Ureter (tissue), 1 donor: ENCODE measurements at places on chromosomes 6 and 20.

GRCh38 chr6:142443532-142443931 lies 141.7 kb downstream of the ADGRG6 start:
- no peak for DNase-seq

DNA sequence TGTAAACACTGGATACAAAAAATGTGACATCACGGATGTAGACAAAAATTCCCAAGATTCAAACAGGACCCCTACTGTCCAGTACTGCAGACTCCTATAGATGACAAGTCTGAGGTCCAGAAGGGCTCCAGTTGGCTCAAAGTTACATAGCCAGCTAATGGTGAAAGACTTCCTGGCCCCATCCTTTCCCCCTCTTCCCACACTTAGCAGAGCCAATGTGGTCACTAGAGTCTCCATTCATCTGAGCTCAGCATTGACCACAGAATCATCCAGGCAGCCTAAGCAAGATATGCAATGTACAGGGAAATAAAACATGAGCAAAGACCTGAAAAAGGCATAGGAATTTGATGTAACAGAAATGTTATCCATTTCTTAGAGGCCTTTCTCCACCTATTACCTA lies 180.5 kb downstream of the ADAT2 start:
- no peak for DNase-seq

DNA sequence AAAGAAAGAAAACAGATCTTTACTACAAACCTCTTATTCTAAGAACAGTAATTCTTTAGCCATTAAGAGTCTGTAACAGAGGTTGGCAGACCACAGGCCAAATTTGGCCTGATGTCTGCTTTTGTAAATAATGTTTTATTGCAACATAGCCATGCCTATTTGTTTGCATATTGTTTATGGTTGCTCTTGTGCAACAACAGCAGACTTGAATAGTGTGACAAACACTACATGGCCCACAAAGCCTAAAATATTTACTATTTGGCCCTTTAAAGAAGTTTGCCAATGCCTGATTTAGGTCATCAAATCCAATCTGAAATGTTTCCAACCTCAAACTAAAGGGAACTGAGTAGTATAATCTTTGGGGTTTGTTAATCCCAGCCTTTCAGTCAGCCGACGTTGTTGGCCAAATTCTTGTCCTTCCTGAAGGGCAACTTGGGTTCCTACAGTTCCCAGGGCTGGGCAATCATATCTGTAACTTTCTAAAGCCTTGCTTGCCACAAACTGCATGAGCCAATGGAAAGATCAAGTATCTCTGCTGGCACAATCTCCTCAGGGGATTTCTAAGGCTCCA lies 33.9 kb upstream of the TBC1D20 start:
- no peak for DNase-seq

- DNase-seq = no peak
These were observed 146.0 kb downstream of the CEBPB start for GRCh38 chr20:50336661-50337060.

GRCh38 chr6:87334683-87335082 lies 5.6 kb upstream of the GJB7 start:
- no peak for DNase-seq

- DNase-seq = no peak
These were observed 126.1 kb downstream of the ARHGAP18 start for GRCh38 chr6:129583866-129584265.
